Stimulated activated CD4-positive, alpha-beta T cell treated with anti-CD3 and anti-CD28 coated beads, Interleukin-2, amount 100 ng/mL, for 24 hours (primary cell): ENCODE measurements at places on chromosomes 2 and 18.
A peak's percentile ranks its signal among the peaks of the same experiment; 100 is the strongest.

DNA sequence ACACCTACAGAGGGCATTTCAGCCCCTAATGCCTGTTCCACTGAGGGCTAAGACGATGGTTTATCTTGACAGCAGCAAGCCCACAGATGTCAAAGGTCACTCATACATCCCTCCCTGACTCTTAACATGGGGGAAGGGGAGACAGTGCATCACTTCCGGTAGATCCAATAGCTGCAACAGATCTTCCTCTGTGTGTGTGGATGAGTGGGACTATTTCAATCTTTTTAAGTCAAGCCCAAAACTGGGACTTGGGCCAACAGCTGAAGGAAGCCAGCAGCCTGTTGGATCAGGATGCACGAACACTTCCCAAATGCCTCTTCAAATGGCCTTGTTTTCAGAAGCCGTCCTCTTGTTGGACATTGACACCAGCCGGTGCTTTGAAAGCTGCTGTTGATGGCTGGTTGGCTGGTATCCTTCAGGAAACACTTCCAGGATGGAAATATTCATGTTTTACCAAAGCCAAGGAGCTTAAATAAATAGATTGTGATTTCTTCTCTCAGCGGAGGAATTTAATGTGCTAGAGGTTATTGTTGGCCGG is 59.2 kb downstream of the IL1R2 start:
- DNase-seq = no peak

DNA sequence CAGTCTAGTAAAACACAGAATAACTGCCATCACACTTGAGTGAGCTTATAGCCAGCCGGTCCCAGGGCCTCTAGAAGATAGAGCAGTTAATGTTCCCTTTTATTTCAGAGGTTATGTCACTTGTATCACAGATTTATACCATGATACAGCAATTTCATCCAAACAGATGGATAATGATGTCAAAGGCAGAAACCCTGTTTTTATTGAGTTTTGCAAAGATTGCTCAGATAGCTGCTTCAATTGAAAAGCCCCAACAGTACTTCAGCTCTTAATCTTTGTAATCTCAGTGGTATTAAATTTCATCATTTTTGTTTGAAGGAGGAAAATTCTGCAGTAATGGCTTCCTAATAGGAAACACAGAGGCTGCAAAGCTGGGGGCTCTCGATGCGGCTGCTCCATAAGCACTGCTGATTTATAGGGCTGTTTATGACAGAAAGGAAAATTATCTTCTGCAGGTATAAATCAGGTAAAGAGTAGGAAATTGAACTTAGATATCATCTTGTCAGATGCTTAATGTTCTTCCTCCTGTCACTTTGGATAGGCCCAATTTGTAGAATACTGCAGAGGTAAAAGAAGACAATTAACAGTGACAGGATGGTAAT is 112.3 kb downstream of the LNPK start:
- DNase-seq = no peak

DNA sequence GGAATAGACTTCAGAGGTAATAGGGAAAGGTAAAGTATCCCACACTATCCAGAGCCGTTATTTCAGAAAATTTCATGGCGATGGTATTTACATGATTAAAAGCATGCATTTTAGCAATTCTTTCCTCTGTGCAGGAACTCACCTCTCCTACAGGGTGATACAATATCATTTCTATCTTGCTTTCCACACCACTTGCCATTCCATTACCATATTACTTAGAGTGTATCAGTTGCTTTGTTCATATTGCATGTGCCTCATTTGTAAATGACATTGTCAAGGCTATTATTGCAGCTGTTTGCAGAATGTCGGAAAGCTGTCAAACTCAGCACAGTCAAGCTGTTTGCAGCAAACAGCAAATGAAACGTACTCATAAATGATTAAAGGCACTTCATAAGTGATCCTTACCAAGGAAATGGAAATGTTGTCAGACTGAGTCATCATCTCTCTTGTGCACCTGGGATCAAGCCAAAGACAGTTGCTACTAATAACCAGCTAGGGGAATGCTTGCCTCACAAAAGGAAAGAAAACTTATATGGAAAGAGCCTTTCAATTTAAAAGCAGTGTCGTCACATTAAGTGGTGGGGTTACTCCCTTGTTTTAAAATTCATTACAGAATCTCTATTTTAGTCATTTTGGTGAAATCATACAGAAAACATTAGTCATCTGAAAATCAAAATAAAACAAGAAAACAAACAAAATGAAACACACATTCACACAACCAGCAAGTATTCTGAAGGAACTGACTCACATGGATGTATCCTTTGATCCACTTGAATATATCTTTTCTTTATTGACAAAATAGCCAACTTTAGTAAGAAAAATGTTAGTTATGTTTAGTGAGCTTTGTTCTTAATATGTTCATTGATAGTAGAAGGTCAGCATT is 1064.1 kb upstream of the CNTNAP5 start:
- no peak for DNase-seq

GRCh38 chr2:86235196-86235980 is 36.1 kb downstream of the MRPL35 start:
- no peak for DNase-seq

GRCh38 chr2:161090411-161090810 is 69.8 kb upstream of the TANK start:
- DNase-seq = peak; percentile 24

DNA sequence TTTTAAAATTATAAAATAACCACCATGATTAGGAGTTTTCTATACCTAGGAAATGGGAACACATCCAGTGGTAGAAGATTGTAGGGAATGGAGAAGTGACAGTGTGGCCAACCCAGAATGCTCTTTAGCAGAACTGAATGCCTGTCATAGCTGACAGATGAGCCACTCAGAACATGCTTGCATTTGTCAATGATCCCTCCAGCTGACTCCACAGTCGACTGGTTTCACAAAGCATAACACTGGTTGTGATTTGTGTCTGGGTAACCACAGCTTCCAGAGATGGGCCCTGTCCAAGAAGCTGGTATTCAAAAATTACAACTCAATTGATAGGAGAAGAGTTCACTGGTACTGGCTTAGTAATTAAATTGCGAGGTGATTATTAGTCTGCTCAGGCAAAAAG is 9.0 kb upstream of the CTIF start:
- no peak for DNase-seq

GRCh38 chr2:192161656-192162290 is 33.0 kb downstream of the TMEFF2 start:
- no peak for DNase-seq

DNA sequence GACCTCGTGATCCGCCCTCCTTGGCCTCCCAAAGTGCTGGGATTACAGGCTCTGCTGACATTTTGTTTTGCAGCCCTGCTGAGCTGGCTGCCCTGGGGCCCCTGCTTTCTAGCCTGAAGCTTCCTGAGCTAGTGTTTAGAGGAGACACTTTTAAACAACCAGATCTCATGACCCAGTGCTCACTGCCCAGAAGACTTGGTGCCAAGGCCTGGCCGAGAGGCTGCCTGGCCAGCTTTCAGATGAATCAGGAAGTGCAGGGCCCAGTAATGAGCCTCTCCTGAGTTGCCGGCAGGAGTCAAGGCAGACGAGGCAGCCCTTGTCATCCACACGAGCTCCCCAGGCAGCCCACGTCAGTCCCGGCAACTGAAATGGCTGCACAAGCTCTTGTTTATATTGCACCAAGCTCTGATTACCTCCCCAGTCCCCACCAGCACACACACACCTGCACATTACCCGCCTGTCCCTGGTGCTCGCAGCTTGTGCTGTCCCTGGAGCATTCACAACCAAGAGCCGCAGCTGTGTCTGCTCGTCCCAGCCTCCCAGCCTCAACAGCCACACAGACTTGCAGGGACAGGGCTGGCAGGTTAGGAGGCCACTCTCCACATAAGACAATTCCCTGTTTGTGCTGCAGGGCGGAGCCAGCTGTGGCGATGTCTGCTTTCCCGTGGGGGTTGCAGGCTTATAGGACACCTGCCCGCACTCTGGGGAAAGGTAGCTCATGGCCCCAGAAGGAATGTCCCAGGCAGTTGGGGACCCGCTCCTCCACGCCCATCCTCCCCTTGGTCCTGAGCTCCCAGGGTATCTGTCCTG is 331.2 kb upstream of the MYT1L start:
- DNase-seq = no peak

DNA sequence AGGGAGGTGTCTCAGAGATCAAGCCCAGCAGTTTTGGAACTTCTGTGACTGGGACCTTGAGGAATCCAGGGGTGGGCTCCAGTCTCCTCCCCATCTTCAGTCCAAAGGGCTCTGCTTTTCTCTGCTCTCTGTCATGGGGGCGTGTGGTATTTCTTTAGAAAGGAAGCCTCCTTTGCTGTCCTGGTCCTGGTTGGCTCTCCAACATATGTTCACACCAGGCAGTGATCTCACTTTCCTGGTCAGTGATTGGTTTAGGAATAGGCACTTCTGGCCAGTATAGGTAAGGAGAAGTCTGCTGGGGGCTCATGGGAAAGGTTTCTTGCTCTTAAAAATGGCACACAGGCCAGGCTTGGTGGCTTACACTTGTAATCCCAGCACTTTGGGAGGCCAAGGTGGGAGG is 115.5 kb upstream of the HAAO start:
- DNase-seq = no peak

DNA sequence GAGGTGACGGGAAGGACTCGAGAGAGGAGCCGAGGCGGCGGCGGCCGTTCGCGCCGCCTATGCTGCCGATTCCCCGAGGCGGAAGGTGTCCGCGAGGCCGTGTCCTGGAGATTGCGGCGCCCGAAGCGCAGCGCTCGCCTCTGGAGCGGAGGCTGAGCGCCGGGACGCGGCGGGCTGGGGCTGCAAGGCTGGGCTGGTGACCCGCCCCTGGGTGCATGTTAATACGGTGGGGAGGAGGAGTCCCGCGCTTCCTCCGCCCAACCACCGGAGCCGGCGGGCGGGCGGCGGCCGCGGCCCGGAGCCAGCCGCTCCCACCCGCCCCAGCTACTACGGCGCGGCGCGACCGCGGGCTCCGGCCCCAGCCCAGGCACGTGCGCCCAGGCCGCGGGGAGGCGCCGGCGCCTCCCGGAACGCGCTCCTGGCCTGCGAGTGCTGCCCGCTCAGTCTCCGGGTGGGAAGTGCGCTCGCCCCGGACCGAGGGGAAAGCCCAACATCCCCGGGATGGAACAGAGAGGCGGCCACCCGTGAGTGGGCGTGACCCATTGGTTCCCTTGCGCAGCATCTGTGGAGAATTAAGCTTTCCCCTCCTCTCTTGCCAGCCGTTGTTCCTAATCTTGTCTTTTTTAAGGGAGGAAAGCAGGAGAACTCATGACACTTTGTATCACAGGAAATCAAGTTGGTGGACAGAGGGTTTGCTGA is at the start of gene DLGAP1:
Gene DLGAP1 (minus strand): TSS at position 195 of the 699 bp plus-strand sequence.
- peak; percentile 6 for DNase-seq

DNA sequence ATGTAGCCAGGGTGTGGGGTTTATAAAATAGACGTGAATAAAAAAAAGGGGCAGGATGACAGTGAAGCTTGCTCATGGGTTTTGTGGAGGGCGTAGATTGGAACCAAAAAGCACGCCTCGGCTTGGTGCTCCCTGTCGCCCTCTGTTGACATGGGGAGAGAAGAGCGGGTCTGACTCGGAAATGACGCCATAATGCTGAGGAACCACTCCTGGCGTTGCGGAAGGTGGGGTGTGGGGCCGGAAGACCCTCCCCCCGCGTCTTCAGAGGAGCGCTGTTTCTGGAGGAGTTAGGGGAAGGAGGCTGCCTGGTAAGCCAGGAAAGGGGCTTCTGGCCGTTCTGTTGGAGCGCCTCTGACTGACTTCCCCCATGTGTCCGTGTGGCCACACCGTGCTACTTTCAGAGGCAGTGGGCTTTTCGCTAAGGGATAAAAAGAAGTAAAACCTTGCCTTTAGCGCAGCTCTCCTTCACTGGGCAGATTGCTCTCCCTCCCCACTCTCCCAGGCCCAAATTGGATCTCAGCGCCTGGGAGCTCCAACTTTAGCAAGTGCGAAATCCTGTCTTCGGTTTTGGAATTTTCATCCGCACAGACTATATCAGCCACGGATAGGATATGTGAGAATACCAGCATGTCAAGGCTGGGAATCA is 42.8 kb downstream of the PLEKHA3 start:
- DNase-seq = peak; percentile 82

- DNase-seq = no peak
Observed at GRCh38 chr2:23207871-23208270, 177.1 kb upstream of the KLHL29 start.

DNA sequence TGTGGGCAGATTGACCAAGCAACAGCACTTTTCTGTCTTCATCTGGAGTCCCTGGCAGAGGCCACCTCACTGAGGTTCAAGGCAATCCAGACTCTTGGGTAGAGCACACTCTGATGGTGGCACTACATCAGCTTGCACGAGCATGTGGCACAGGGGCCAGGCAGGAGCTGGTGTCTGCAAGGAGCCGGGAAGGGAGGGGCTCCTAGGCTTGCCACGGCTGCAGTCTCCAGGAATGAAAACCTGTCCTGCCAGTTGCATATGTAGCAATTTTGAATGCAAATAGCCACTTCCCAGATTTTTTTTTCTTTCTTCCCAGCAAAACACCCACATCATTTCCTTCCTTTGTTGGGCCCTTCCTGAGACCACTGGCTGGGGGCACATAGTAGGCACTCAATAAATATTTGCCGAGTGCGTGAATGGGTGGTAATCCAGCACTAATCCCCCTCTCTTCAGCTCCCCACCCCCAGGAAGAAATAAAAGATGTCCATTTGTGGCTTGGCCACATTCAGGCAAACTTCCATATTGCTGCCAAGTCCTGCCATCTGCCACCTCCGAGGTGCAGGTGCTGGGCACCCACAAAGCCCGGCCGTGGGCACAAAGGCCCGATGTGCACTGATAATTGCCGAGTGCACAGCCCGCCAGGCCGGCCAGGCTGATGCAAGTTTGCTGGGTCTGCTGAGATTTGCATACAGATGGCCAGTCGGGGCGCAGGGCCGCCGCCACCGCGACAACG is 72.4 kb downstream of the MYCN start:
- DNase-seq = no peak

GRCh38 chr18:55102501-55102900 is 143.2 kb upstream of the CCDC68 start:
- DNase-seq = no peak

DNA sequence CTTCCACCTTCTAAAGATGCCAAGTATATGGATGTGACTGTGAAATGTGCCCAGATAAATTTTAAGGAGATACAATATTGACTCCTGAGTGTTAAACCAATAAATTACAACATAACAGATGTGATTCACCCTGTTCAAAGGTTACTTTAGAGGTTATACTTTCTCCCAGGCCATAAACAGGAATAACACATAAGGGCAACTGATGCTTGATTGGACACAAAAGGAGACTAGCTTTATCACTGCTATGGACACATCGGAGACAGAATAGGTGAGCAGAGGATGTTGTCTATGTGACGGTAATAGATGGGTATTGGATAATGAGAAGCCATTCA is 31.9 kb upstream of the SLC25A52 start:
- DNase-seq = no peak

DNA sequence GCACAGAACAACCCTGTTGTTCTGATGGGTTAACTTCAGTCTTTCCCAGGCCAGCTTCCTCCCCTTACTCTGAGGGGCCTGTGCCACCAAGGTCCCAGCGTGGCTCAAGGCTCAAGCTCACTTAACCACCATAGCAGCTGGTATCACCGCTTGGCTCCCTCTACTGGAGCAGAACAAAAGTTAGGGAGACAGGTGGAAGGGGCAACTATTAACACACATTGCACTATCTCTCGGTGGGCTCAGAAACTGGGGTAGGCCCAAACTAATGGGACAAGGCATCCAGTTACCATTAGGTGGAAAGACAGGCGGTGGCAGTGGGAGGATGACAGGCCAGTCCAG is 88.7 kb upstream of the ATL2 start:
- no peak for DNase-seq

GRCh38 chr2:147968571-147968970 is 52.0 kb downstream of the ORC4 start:
- DNase-seq = no peak

GRCh38 chr2:170277951-170278350 is 100.0 kb downstream of the MYO3B start:
- no peak for DNase-seq
